ENCODE measurements at places on chromosomes 1 and 21. TPM values are rescaled to one million over a fixed set of nuclear protein-coding genes. Genes with fewer than 3 reads are reported as not detected.

AGTRAP gene
- total RNA-seq, result 39.2 TPM

KCNC4 gene
- 3.6 TPM for total RNA-seq

S100A7 gene
- total RNA-seq, result not detected

GBP6 gene
- total RNA-seq, result 0.17 TPM

PROX1 gene
- 0.26 TPM for total RNA-seq

GLMN gene
- 9.0 TPM for total RNA-seq

NEK7 gene
- total RNA-seq, result 64.5 TPM

TEDDM1 gene
- not detected for total RNA-seq

ELAVL4 gene
- not detected for total RNA-seq

C1QA gene
- total RNA-seq, result not detected

PLPPR5 gene
- under 0.01 TPM for total RNA-seq

ZNF593 gene
- total RNA-seq, result 25.8 TPM

PRRC2C gene
- total RNA-seq, result 23.3 TPM

Measured in bronchial smooth muscle cell (primary cell).